ENCODE measurements at places on chromosomes 2 and 18.
A peak's percentile ranks its signal among the peaks of the same experiment; 100 is the strongest.

DNA sequence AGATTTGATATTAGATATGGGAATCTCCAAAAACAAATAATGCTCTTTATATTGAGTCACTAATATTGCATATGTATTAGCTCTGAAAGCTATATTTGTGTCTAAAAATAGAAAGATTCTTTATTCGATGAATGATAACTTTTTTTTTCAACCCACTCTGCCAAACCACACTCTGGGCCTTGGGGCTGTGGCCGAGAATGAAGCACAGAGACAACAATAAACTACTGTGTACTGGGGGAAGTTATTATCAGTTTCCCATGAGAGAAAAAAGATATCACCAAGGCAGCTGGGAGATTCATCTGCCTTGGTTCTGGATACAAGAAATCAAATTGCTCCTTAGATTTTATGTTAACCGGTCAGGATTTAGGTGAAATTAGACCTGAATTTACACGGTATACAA is 762.2 kb downstream of the SUCLG1 start:
- H3K4me3 ChIP-seq, result no peak overlapping the region
- H3K27ac ChIP-seq, result no peak overlapping the region
- no peaks in the 10 kb centered on the region for H3K4me1 ChIP-seq
- no peak for DNase-seq
- H3K36me3 ChIP-seq, result no peaks in the 10 kb centered on the region

DNA sequence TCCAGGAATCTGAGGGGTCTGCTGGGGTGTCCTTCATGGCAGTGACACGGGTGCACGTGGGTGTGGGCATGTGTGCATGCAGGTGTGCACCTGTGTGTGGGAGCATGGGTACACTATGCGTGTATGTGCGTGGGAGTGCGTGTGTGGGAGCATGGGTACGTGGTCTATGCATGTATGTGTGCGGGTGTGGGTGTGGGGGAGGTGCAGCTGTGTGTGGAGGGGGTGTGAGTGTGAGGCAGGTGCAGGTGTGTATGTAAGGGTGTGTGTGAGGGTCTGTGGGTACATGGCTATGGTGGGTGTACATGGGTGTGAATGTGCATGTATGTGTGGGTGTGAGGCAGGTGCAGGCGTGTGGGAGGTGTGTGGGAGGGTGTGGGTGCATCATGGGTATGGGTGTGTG is 36.3 kb downstream of the EIPR1 start:
- H3K27me3 ChIP-seq, result no peaks in the 10 kb centered on the region
- no peak overlapping the region for H3K27ac ChIP-seq
- peaks cover 7% of the 10 kb centered on the region for H3K36me3 ChIP-seq
- H3K4me1 ChIP-seq, result no peaks in the 10 kb centered on the region

- DNase-seq, result no peak
- peaks cover 33% of the 10 kb centered on the region for H3K4me1 ChIP-seq
- H3K27me3 ChIP-seq, result no peaks in the 10 kb centered on the region
- no peak overlapping the region for H3K27ac ChIP-seq
- H3K4me3 ChIP-seq, result no peak overlapping the region
Measured at GRCh38 chr2:102027036-102027980, 35.5 kb downstream of the IL1R2 start.

DNA sequence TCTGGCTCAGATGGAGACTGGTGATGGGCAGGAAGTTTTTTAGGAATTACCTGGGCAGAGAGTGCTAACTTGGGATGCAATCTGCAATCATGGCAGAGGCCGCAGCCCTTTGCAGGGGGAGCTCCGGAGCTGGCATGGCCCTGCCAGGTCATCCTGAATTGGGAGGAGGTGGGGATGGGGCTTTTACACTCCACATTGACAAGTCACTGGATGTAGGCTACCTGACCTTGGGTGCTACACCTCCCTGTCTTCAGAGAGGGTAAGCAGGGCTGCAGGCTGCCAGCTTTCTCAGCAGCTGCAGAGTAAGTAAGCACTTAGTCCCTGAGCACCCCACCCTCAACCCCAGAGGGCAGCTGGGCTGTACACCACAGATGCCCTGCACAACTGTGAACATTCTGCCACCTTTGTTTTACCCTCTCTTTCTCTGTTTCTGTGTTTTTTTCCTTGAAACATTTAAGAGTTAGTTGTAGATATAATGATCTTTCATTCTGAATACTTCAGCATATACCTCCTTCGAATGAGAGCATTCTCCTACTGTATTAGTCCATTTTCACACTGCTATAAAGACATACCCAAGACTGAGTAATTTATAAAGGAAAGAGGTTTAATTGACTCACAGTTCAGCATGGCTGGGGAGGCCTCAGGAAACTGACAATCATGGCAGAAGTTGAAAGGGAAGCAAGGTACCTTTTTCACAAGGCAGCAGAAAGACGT is 6.8 kb upstream of the HS1BP3 start:
- no peak overlapping the region for H3K27ac ChIP-seq
- peaks cover 34% of the 10 kb centered on the region for H3K27me3 ChIP-seq
- DNase-seq, result no peak

DNA sequence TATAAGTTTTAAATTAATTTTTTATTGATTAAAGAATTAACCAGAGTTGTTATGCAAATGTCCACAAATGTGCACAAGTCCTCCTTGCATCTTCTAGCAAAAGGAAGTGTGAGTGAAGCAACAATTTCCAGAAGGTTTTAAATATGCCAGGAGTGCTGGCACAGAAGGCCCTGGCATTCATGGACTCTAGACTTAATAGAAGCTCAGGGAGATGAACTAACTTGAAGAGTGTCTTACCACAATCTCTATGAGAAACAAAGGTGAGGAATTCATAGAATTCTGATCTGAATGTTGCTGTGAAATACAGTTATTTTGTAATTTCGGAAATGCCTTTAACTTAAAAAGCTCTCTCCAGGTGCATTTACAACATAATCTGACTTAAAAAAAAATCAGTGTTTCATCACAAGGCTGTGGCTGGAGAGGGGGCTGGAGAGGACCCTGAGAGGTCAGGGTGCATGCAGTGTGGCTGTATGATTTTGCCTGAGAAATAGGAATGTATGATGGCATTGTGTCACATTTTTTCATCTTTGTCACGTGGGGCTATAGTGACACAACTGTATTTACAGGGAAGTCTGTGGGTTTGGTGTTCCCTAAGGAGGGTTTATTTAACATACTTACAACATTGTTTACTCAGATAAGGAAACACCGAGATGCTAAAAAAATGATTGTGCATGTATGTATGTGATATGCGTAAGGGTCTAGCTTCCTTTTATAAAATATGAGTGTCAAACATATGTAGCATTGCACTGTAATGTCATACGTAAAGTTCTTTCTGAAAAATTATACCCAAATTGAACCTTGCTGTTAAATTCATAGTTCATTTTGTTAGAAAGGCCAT is 66.2 kb downstream of the MAP4K4 start:
- DNase-seq, result no peak
- H3K4me3 ChIP-seq, result no peak overlapping the region
- H3K27ac ChIP-seq, result no peak overlapping the region
- H3K36me3 ChIP-seq, result no peaks in the 10 kb centered on the region

DNA sequence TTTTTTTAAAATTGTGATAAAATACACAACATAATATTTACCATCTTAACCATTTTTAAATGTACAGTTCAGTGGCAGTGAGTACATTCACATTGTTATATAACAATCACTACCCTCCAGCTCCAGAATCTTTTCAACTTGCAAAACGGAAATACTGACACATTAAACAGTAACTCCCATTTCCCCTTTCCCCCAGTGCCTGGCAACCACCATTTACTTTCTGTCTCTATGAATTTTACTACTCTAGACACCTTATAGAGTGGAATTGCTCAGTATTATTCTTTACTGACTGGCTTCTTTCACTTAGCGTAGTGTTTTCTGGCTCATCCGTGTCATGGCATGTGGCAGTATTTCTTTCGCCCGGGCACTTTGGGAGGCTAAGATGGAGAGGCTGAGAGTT is 32.6 kb downstream of the FASTKD2 start:
- H3K27me3 ChIP-seq, result no peaks in the 10 kb centered on the region
- H3K4me1 ChIP-seq, result peaks cover 39% of the 10 kb centered on the region
- peak overlapping the region; percentile 2 for H3K4me3 ChIP-seq
- no peak for DNase-seq

- no peaks in the 10 kb centered on the region for H3K4me1 ChIP-seq
- H3K27ac ChIP-seq, result no peak overlapping the region
- H3K27me3 ChIP-seq, result no peaks in the 10 kb centered on the region
- no peak overlapping the region for H3K4me3 ChIP-seq
- no peak for DNase-seq
Measured at GRCh38 chr2:166573391-166573790, 79.3 kb upstream of the SCN7A start.

GRCh38 chr2:179036353-179036905 is 13.5 kb downstream of the CCDC141 start:
- H3K36me3 ChIP-seq, result peaks cover 7% of the 10 kb centered on the region
- H3K4me1 ChIP-seq, result peaks cover 39% of the 10 kb centered on the region
- H3K27me3 ChIP-seq, result no peaks in the 10 kb centered on the region
- DNase-seq, result no peak

DNA sequence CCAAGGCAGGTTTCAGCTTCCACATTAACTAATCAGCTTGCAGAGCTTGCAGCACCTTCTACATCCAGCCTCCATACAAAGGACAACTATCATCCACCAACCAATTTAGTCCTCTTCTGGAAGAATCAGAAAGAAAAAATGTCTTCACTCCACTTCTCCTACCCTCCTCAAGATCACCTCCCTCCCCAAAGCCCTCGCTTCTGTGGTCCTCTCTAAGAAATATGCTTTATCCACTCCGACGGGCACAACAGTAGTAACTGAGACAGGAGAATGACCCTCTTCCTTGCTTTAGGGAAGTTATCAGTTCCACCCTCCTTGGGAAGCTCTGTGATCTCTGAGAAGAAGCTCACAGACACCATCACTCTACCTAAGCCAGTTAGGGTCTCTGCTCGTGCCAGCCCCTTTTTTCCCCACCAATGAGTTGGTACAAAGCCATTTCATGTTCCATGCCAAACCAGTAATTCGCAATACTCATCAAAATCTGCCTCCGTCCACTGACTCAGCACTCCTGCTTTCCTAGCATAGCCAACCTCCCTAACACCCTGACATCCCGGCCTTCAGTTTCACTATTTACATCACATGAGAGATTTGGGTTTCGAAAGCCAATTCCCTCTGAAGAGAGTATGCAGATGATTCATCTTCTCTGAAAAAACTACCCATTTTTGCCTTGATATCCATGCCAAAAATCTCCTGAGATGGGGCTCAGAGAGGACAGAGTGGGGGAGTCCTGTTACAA is 114.1 kb upstream of the PKDCC start:
- H3K4me3 ChIP-seq, result no peak overlapping the region
- no peaks in the 10 kb centered on the region for H3K27me3 ChIP-seq
- H3K27ac ChIP-seq, result no peak overlapping the region
- H3K36me3 ChIP-seq, result no peaks in the 10 kb centered on the region

- no peak overlapping the region for H3K27ac ChIP-seq
- no peak overlapping the region for H3K4me3 ChIP-seq
- H3K27me3 ChIP-seq, result peaks cover 12% of the 10 kb centered on the region
- no peaks in the 10 kb centered on the region for H3K36me3 ChIP-seq
- no peaks in the 10 kb centered on the region for H3K4me1 ChIP-seq
Measured at GRCh38 chr2:10006236-10007161, 36.9 kb upstream of the KLF11 start.

DNA sequence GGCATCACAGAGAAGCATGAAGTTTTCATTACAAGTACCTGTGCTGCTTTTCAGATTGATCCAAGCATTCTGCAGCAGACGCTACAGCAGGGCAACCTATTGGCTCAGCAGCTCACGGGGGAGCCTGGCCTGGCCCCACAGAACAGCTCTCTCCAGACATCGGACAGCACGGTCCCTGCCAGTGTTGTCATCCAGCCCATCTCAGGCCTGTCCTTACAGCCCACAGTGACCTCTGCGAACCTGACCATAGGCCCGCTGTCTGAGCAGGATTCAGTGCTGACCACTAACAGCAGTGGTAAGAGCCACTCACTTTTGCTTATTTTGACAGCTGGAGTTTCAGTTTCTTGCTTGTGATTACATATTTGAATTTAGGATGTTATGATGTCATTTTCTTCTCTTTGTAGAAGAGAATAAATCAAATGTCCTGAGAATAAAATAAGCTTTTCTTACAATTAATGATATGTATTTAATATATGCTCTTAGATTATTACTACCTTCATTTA is 104.9 kb downstream of the ZNF236 start:
- H3K27ac ChIP-seq, result no peak overlapping the region
- no peaks in the 10 kb centered on the region for H3K27me3 ChIP-seq
- DNase-seq, result no peak
- peaks cover 1% of the 10 kb centered on the region for H3K4me1 ChIP-seq

- peak overlapping the region; percentile 71 for H3K4me3 ChIP-seq
- DNase-seq, result peak; percentile 80
- no peaks in the 10 kb centered on the region for H3K36me3 ChIP-seq
- H3K27me3 ChIP-seq, result peaks cover 56% of the 10 kb centered on the region
- no peak overlapping the region for H3K27ac ChIP-seq
Measured at GRCh38 chr2:72150157-72150860, 2.6 kb upstream of the CYP26B1 start.

DNA sequence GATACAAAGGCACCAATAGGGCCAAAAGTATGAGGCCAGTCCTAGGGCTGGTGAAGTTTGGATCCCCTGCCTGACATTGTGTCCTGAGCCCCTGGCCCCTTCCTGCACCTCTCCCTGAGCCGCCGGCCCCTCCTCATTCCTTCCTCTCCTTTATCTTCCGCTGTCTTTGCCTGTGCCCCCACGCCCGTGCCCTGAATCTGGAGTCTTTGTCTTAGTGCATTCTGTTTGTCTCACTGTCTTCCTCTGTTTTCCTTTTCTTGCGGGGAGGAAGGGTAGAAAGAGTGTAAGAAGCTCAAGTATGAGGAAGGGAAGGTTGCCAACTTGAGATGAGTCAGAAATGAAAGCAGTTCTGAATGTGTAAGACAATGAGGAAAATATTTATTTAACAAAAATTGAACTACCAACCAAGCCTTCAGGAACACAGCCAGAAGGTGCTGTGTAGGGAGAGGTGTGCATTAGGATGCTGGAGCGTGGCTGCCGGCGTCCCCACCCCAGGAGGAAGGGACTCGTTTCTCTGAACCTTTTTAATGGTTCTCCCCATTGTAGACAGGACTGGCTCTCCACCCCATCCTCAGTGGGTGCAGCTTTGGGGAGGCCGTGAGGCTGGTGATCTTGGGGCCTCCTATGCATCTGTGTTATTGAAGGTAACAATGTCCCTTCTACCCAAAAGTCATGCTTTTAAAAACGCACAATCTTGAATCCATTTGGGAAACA is 133.1 kb downstream of the NEDD4L start:
- H3K27ac ChIP-seq, result no peak overlapping the region
- H3K4me1 ChIP-seq, result no peaks in the 10 kb centered on the region
- no peaks in the 10 kb centered on the region for H3K36me3 ChIP-seq
- DNase-seq, result no peak
- peaks cover 2% of the 10 kb centered on the region for H3K27me3 ChIP-seq
- no peak overlapping the region for H3K4me3 ChIP-seq
